ENCODE measurements at places on chromosomes 5 and 9.

GRCh38 chr9:959914-960313 is 16.5 kb upstream of the DMRT3 start:
- no peak for DNase-seq

DNA sequence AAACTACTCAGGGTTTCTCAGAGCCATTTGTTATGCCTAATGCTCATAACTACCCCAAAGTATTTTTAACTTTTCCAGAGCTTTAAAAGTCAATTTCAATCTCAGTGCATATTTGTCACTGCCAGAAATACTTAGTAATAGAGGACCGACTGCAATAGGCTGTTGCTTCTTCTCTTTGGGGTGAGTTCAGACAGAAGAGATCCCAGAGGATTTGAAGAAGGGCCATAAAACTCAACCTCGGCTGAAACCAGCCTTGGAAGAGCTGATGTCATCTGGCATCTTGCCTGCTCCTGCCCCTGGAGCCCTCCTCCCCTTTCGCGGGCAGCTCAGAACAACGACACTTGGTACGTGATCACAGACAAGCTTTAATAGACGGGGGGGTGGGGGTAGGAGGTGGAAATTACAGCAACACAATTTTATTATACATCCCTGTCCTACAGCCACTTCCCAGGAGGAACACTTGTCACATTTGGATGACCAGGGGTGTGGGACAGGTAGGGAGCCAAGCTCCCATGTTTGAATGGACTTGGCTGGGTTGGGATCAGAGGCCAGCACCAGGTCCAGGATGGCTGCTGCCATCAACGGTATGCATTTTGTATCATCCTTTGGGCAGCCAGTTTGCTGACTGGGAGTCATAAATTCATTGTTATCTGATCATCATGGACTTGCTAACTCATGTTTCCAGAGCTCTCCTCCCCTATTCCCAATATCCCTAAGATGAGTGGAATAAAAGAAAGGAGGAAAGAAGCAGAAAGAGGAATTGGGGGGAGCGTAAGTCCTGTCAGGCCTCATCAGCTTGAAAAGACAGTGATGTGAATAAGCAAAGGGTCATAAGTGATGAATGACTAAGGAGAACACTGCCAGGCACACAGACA is 186.6 kb upstream of the PANK3 start:
- DNase-seq: no peak

- DNase-seq: peak; percentile 93
Observed at GRCh38 chr5:76402251-76402885, 717 bp upstream of the IQGAP2 start.

DNA sequence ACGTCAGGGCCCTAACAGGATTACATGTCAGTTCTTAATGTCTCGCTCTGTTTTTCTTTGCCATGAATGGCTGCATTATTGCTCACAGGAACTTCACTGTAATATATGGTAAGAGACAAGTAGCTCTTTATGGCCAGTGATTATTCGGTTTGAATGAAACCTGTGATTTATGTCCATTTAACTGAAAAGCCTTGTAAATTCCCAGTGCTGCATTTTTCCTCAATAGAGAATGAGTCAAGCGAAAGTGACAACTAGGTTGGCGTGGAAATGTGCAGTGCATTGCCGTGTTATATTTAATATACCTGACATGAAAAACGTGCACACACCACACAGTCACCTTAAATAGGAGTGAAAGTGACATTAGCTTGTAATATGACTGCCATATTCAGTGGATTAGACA is 163.1 kb downstream of the PBX3 start:
- DNase-seq: no peak

DNA sequence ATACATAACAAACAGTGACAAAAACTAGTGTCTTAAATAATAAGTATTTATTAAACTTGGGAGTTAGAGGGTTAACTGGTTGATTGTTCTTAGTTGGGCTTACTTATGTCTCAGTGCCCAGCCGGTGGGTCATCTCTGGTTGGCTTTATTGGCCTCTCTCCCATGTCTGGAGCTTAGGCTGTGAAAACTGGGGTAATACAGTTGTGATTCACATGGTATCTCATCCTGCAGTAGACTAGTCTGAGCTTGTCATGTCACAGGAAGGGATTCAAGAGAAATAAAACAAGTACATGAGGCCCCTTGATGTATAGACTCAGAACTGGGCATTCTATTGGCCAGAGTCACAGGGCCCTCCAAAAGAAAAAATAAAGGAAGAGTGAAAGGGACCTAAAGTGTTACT is 466.4 kb upstream of the SMC2 start:
- no peak for DNase-seq

DNA sequence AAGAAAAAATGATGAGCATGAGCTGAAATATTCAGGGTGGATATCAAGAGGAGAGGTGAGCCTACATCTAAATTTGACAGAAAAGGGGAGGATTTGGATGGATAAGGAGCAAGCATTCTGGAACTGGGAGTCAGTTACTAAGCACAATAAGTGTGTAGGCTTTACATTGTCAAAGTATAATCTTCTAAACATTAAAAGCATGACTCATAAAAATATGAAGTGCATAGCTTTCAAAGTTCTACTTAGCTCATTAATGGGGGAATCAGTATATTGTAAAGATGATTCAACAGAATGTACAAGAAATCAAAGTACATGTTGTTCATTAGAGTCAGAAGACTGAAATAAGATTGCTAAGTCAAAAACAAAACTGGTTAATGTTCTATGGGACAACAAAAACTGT is 248.0 kb upstream of the GAS1 start:
- no peak for DNase-seq

- DNase-seq: no peak
Observed at GRCh38 chr9:115437418-115437817, 319.5 kb upstream of the TNC start.

- no peak for DNase-seq
Observed at GRCh38 chr5:61731946-61732314, 399.9 kb downstream of the ZSWIM6 start.

GRCh38 chr9:136267261-136268111 is 21.9 kb upstream of the QSOX2 start:
- peak; percentile 55 for DNase-seq

- DNase-seq: no peak
Observed at GRCh38 chr5:96751203-96752169, 56.3 kb downstream of the ERAP1 start.
